ENCODE measurements at places on chromosomes 2 and 18.

GRCh38 chr2:55418072-55418471, 1.6 kb downstream of the CCDC88A start:
- DNase-seq, result no peak

DNA sequence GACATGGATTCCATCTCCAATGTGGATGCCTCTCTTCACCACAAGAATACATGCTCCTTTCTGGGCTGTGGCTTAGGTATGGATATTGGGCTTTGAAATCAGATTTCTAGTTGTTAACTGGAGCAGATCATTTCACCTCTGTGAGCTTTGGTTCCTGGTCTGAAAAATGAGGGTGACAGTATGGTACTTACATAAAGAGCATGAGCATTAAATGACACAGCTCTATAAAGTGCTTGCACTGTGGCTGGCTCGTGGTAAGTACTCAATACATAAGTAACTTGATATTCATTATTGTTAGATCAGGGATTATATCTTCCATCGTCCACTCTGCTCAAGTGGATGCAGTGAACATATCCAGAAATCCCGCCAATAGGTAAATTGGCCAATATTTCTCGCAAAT, 33.4 kb downstream of the ARHGAP25 start:
- DNase-seq, result no peak

DNA sequence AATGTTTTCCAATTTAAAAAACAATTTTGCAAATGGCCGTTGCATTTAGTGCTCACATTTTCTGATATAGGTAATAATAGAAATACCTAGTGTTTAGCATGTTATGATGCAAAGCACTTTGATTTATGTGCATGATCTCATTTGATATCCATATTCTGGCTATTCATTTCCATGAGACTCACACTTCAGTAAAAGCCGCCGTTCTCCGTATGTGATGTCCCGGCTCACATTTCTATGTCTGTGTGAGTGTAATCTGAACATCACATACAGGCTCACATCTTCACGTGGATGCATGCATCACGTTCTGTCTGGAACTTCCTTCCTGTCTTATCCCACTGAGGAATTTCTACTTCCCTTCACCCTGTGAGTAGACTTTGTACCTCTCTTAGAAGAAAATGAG, 45.8 kb downstream of the DCDC2C start:
- no peak for DNase-seq

DNA sequence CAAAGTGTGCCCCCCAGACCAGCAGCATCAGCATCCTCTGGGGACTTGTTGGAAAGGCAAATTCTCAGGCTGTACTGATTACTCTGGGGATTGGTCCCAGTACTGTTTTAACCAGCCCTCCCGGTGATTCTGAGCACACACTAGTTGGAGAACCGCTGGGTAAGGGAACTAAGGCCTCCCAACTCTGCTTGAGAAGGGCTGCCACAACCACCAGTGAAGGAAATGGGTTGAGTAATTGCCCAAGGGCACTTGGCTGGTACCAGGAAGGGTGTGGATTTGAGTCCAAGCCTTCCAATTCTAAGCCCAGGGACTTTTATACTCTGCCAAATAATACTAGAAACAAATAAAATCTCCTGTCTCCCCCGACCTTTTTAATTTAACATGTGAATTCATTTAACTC, 219.9 kb downstream of the SETBP1 start:
- no peak for DNase-seq

- no peak for DNase-seq
Measured at GRCh38 chr2:180578441-180578840, 402.0 kb upstream of the UBE2E3 start.

DNA sequence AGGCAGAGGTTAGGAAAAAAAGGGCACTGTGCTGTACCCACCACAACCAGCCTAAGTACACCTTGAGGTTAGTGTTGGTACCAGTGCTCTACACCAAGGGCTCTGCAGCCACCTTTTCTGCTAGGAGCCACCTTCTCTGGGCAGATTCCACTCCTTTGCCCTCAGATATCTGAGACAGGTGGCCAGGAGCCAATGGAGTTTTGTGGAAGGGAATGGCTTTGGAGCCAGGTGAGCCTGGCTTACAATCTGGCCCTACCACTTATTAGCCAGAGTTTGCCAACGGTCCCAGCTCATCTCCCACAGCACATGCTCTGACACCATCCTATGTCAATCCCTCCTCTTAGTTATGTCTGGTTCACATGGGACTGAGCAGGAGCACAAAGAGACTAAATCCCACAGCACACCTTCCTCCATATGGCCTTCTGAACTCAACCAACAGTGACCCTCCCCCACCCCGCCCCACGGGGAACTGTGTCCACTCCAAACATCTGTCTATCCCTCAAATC, 77.5 kb downstream of the CLHC1 start:
- no peak for DNase-seq

- DNase-seq, result no peak
Measured at GRCh38 chr2:241111440-241111805, 9.3 kb upstream of the MTERF4 start.

DNA sequence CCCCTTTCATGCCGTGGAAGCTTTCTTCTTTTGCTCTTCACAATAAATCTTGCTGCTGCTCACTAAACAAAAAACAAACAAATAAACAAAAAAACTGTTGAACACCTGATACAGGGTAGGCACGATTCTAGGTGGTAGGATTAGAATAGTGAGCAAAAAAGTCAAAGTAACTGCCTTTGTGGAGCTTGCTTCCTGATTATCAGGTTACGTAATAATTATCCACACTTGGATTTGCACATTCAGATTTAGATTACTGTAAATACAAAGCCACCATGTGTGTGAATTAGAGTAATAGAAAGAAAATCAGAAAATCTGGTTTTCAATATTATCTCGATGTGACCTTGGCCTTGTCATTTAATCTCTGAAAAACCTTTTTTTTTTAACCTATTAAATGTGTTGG, 307.1 kb downstream of the NRXN1 start:
- no peak for DNase-seq

GRCh38 chr2:223099561-223099960, 47.6 kb downstream of the KCNE4 start:
- DNase-seq, result no peak

GRCh38 chr2:69026026-69026425, 13.0 kb downstream of the ANTXR1 start:
- DNase-seq, result no peak

DNA sequence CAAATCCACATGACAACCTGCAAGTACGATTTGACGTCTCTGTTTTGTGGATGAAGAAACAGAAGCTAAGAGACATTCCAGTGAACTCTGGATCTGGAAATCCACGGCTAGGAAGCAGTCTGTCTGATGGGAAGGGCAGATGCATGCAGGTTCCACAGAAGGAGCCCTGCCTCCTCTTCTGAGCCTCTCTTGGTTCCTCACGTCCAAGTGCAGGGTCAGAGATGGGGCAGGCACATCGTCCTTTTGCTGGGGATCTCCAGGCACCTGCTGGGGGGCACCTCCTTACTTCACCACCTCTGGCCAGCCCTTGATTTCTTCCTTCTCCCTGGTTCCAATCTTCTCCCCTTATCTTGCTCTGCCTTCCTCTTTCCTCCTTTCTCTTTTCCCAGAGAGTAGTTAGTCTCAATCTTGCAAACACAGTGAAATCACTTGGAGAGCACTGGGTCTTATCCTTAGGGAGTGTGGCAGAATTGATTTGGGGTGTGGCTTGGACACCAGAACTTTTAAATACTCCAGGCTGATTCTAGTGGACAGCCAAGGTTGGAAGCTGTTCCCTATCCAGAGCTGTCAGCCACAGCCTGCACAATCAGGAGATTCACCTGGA, 137.8 kb downstream of the BCL2 start:
- DNase-seq, result no peak

GRCh38 chr2:72204786-72205503, 57.3 kb upstream of the CYP26B1 start:
- no peak for DNase-seq

- peak; percentile 86 for DNase-seq
Measured at GRCh38 chr2:130727286-130727924, 1.5 kb upstream of the GPR148 start.

DNA sequence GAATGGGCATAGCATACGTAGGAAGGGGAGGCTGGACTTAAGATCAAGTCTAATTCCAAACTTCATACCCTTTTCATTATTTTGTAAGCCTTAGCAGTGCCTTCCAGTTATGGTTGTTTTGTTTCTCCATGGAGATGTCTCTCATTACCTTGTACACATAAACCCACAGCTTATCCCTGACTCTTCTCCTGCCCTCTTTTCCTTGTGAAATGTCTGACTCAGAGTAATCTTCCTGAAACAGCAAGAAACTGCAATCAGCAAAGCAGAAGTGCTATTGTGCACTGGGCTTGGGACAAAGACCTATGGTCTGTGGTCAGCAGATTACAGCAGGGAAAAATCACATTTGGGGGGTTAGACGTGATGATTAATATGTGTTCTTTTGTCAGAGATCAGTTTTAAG, 176.7 kb downstream of the IKZF2 start:
- DNase-seq, result no peak

GRCh38 chr2:43169099-43169945, 57.1 kb downstream of the ZFP36L2 start:
- no peak for DNase-seq

DNA sequence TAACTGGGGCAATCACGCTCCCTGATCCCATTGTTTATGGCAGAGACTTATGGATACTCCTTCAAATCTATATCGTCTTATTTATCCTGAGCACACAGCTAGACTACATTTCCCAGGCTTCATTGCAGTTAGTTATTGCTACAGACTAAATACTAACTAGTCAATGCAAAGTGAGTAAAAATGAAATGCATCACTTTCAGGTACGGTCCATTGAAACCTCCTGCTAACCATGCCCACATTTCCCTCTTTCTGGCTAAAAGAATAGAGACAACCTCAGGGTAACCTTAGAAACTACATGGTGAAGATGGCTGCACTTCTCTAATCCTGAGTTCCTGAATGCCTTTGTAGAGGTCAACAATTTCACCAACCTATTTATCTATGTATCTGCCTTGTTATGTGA, 437.4 kb downstream of the EPHA4 start:
- no peak for DNase-seq

GRCh38 chr2:39269941-39270340, 26.2 kb upstream of the CDKL4 start:
- DNase-seq, result no peak

DNA sequence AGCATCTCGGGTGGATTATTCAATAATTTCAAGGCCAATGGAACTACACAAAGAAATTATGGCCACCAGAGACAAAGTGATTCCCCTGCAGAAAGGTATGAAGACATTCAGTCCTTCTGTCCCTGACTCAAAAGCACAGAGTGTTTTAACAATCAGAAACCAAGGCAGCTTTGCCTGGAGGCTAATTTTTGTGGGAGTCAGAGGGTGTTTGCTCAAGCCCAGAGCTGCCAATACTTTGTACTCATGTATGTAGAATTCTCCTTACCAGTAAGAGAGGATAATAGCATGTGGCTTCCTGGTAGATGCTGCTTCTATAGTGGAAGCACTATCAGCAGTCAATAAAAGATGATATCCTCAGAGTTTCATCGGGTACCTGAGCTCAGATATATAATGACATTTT, 178.4 kb downstream of the KCNE4 start:
- no peak for DNase-seq

GRCh38 chr2:41912776-41913175, 135.0 kb upstream of the PKDCC start:
- DNase-seq, result no peak

- no peak for DNase-seq
Measured at GRCh38 chr2:105325389-105325963, 4.1 kb downstream of the TGFBRAP1 start.

- DNase-seq, result no peak
Measured at GRCh38 chr2:1937066-1937465, 192.8 kb upstream of the PXDN start.

- no peak for DNase-seq
Measured at GRCh38 chr18:3104190-3105054, 91.5 kb upstream of the LPIN2 start.

GRCh38 chr2:103656558-103656957, 894.7 kb downstream of the TMEM182 start:
- no peak for DNase-seq

DNA sequence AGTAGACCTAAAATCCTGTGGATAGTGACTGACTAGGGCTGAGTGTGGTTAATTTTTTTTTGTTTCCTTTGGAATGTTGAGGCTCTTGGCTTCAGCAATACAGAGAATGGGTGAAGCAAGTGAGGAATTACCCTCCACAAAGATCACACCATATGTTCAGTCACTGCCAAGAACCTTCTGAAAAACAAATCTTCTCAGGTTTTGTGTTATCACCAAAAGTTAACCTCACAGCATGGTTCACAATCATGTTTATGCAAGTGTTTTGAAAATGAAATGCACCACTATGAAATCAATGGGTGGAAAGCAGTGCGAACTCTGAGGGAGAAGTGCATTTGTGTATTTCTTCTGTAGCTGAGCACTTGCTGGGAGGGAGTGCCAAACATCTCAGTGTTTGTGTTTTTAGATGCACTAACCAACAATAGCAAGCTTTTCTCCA, 44.4 kb downstream of the SPATS2L start:
- DNase-seq, result no peak

GRCh38 chr2:29573147-29573546, 348.2 kb downstream of the ALK start:
- no peak for DNase-seq
